ENCODE measurements at places on chromosomes 3 and 15.

- no peak for DNase-seq
Measured at GRCh38 chr3:45322616-45323015, 65.8 kb upstream of the LARS2 start.

- no peak for DNase-seq
Measured at GRCh38 chr15:24899367-24899766, 55.4 kb upstream of the SNRPN start.

GRCh38 chr15:41032079-41032328 lies 78.7 kb downstream of the CHAC1 start:
- DNase-seq: no peak

DNA sequence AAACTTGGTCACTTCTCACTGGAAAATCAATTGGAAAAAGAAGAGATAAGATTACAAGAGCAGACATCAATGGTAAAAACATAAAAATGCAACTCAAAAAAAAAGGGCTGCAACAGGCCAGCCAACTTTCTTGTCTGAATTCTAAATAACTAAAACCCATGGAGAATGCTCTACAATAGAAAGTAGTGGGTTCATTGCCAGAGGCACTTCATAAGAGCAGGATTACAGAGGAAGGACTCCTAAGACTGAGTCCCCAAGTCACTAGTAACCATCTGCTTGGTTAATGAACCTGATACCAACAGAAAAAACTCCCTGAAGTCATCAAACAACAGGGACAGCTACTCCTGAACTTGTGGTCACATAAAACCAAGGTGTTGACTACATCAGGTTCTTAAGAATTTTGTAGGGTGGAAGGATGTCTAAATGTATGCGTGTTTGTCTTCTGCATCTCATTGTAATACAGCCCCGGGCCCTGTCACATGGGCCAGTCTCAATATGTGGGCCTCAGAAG lies 148.6 kb downstream of the IMPG2 start:
- no peak for DNase-seq

- DNase-seq: no peak
Measured at GRCh38 chr15:71685420-71685993, 124.8 kb upstream of the NR2E3 start.

- DNase-seq: no peak
Measured at GRCh38 chr15:43534897-43535296, 17.5 kb downstream of the MAP1A start.

GRCh38 chr15:29618586-29618985 lies 203.7 kb downstream of the TJP1 start:
- DNase-seq: no peak

GRCh38 chr3:142888099-142888480 lies 793 bp downstream of the PCOLCE2 start:
- DNase-seq: no peak

- no peak for DNase-seq
Measured at GRCh38 chr3:12963922-12964701, 109.1 kb downstream of the IQSEC1 start.

DNA sequence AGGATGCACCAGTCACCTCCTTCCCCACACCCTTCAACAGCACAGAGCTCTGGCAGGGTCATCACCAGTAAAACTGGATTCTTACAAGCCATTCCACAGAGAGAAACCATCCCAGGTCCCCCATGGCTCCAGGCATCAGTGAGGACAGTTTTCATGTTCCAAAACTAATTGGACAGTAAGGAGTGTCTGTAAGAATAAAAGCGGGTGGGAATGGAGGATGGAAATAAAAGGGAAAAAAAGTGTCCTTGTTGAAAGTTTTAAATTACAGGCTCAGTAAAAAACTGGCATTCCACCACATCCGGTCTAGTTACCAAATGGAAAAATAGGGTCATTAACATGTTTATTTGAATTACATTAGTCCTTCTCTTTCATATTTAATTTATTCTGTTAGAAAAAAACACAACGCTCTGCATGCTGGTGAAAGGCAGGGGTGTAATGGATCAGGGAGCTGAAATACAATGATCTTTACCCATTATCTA lies 117.4 kb downstream of the TIGIT start:
- no peak for DNase-seq

DNA sequence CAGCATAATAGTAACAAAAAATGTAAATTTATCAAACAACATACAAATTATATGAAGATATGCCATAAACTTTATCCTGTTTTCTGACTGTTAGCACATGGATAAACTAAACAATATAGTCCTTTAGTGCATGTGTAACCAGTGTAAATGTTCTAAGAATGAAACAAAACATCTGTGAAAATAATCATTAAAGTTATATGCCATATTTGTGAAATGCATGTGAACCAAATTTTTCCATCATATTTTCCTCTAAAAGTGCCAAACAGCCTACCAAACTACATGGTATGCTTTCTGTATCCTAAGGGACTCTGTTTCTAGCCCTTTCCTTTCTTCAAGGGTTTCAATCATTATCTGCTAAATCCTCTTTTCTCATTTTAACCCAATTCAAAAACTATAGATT lies 23.9 kb upstream of the RSL24D1 start:
- no peak for DNase-seq

DNA sequence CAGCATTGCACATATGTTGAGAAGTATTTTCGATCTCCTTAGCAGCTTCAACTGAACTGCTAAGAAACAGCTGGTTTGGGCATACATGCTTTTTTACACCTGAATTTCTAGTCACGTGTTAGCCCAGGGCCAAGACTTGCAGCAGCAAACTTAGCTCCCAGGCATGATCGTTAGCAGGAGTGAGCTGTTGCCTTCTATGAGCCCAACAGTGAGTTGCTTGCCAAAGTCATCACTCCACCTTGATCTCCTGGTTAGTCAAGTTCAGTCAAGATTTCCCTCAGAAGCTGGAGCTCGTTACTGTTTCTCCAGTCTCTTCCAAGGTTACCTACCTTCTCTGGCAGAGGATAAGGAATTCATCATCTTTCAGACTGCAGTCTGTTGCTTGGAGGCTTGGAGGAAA lies 100.4 kb upstream of the SEMA6D start:
- no peak for DNase-seq

- no peak for DNase-seq
Measured at GRCh38 chr15:61282661-61283060, 53.6 kb upstream of the RORA start.

DNA sequence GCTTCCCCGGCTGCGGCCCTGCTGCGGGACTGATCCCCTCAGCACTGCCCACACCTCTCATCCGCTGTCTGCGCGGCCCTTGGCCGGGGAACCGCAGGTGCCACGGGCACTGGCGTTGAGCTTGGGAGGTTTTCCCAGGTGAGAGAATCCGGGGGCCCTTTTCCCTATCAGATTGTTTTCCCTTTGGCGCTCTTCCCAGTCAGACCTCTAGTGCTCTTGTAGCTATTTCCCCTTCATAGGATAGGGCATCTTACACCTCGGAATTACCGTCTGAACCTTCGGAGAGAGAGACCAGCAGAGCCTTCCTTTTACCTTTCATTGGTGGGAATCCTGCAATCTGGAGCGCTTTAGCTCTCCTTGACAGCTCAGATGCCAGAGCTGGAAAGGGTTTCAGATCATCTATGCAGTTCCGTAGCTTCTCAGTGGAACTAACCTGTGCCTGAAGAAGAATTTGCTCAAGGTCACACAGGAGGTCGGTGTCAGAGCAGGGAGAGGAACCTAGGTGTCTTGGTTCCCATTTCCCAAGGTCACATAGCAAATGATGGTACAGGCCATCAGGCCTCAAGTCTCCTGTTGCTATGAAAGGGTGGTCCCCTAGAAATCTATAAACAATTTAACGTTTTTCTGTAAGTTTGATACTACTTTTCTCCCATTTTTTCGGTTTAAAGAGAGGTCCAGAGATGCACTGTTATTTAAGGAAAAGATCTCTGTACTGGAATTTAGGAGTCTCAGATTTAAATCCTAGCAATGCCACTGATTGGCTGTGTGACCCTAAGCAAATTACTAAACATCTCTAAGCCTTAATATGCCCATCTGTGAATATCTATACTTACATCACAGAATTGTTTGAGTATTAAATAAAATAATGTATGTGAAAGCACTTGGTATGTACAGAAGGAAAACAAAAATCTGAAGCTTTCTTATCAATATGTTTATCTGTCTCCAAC lies 916 bp downstream of the IDH3A start:
- DNase-seq: peak; percentile 23

DNA sequence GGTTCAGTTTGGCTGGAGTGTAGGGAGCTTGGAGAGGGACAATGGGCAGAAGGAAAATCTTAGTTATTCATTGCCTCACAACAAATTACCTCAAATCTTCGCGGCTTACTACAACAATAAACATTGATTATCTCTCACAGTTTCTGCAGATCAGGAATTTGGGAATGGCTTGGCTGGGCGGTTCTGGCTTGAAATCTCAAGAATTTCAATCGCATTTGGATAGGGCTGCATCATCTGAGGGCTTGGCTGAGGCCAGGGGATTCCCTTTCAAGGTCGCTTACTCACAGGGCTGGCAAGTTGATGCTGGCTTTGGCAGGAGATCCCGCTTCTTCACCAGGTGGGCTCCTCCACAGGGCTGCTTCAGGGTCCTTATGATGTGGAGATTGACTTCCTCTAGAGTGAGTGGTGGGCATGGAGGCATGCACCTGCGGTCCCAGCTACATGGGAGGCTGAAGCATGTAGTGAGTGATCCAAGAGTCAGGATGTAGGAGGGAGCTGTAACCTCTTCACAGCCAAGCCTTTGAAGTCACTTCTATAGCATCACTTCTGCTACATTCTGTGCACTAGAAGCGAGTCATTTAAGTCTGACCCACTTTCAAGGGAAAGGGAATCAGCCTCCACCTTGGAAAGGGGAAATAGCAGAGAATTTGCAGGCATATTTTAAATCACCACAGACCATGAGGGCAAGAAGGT lies 63.1 kb downstream of the CDC25A start:
- DNase-seq: no peak

DNA sequence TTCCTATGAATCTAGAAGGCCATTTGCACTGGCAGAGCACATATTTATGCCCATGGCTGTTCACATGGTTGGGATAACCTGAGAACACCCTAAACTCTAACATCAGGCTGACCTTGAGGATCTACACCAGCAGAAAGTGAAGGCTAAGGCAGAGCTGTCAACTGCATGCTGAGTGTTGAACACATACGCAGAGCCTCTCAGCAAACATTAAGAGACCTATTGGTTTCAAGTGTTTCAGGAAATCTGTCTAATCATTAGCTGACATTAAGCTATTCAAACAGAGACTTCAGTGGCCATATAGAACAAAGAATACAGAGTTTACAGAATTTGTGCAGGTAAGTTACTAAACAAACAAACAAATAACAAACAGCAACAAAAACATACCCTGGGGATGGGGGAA lies 16.1 kb upstream of the SEC61A1 start:
- no peak for DNase-seq

GRCh38 chr15:99371180-99372103 lies 120.2 kb downstream of the LRRC28 start:
- DNase-seq: no peak

DNA sequence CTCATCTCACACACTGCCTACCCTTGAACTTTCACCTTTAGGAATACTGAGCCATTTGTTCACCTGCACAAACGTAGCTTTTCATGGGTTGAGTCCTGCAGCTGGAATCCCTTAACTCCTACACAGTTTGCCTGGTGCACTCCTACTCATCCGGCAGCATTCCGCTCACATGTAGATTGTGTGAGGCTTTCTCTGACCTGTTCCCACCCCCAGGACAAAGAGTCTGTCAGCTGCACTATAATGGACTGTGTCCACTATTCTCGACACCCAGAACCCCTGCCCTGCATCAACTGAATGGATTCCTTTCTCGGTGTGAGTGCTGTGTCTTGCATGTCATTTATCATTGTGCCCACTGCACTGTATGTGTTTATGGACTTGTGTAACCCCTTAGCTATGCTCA lies 54.9 kb downstream of the EPHB3 start:
- DNase-seq: no peak

GRCh38 chr3:64002233-64002632 lies 21.1 kb downstream of the PSMD6 start:
- DNase-seq: no peak

DNA sequence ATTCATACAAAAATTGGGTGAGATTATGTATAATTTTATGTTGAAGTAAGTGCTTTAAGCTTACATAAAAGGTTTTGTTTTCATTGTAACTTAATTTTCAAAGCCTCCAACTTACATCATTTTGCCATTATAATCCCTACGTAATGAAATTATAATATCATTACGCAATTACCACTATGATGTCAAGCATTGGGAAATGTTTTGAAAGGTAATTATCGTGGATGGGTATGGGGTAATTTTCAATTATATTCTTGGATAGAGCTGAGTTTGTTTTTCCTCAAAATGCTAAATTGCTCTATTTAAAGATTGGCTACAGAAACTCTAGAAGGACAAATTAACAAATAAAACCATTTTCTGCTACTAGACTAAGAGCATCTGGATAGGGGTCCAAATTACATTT lies 80.2 kb upstream of the FAM3D start:
- DNase-seq: no peak

- no peak for DNase-seq
Measured at GRCh38 chr3:188025555-188025954, 128.4 kb upstream of the LPP start.

GRCh38 chr15:74050127-74050526 lies 32.2 kb downstream of the GOLGA6A start:
- DNase-seq: no peak

- DNase-seq: no peak
Measured at GRCh38 chr15:100216182-100216581, 125.6 kb downstream of the ADAMTS17 start.

DNA sequence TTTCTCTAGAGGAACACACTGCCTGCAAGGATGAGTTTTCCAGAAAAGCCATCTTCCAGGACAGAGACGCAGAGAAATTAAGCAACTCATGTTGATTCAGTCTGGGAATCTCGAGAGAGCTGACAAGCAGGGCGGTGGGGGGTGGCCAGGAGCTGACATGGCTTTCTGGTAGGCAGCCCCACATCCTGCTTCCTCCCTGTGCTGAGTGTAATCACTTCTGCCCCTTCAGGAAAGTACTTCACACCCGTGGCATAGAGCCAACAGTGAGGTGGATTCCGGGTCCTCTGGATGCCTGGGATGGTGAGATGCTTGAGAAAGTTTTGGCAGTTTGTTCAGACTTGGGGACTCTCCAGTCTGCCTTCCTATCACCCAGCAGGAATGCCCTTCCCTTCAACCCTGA lies 221.1 kb downstream of the SLCO3A1 start:
- DNase-seq: no peak

DNA sequence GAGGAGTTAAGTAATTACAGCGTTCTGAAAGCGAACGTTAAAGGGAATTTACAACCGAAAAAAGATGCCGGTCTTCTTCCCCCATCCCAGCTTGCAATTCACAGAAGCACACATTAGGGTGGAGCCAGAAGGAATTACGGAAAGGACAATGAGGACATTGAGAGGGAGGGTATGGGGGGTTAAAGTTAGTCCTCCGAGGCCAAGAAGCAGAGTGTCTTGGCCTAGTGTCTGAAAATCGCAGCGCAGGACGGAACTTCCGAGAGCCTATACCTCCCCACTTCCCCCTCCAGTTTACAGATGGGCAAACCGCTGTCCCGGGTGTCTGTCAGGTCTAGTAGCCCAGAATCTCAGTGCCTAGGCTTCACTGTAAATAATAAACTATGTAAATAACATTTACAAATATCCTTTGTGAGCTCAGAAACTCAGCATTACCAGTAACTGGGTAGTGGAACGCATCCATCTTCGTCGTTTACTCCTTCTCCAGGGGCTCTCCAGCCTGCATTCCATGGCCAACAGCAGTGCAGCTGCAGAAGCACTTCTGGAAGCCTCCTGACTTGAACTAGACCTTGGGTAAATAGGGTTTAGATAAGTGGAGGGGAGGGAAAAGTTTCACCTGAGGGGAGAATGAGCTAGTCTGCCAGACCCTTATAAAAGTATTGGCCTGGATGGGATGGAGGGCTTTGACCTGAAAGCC lies 922 bp downstream of the ADPRH start:
- peak; percentile 50 for DNase-seq

GRCh38 chr3:149809699-149810098 lies 3.3 kb upstream of the RNF13 start:
- DNase-seq: no peak

- DNase-seq: no peak
Measured at GRCh38 chr3:25458420-25458814, 30.4 kb downstream of the RARB start.
